ENCODE measurements at places on chromosomes 12 and 14. TPM values are rescaled to one million over a fixed set of nuclear protein-coding genes. Genes with fewer than 3 reads are reported as not detected.

Gene ACRBP
- 0.78 TPM for total RNA-seq

Gene GSG1
- total RNA-seq = not detected

Gene NXPH4
- total RNA-seq = 0.34 TPM

Gene HCAR3
- not detected for total RNA-seq

Gene TSPAN8
- total RNA-seq = not detected

Gene P2RX7
- total RNA-seq = 3.8 TPM

Gene PRPH
- not detected for total RNA-seq

Gene TMX1
- total RNA-seq = 51.9 TPM

Gene FGF23
- not detected for total RNA-seq

Gene AQP5
- total RNA-seq = not detected

Gene LYZ
- 0.26 TPM for total RNA-seq

Gene CCDC38
- 0.28 TPM for total RNA-seq

Gene NFE2
- total RNA-seq = not detected

Gene DNAH10
- 0.30 TPM for total RNA-seq

Gene LRRC74A
- not detected for total RNA-seq

Gene DPF3
- total RNA-seq = 0.30 TPM

Gene KCNJ8
- total RNA-seq = not detected

Gene HOXC9
- not detected for total RNA-seq

Gene TAS2R7
- not detected for total RNA-seq

Gene PSMB5
- 85.8 TPM for total RNA-seq

Gene SERPINA1
- total RNA-seq = 1.3 TPM

Gene TMEM63C
- total RNA-seq = 0.64 TPM

Gene NT5DC3
- total RNA-seq = 6.7 TPM

Gene SLC25A47
- total RNA-seq = not detected

Gene NOC4L
- 39.9 TPM for total RNA-seq

Gene RPL10L
- not detected for total RNA-seq

All from activated T-helper 17 cell treated with anti-CD3 and anti-CD28 coated beads, Interleukin-2, amount 50 U/mL, for 72 hours (primary cell).